DMS53 (cell line): ENCODE measurements at places on chromosomes 2 and 18.

- DNase-seq: peak; percentile 79
Observed at GRCh38 chr2:132804051-132804450, 134.0 kb upstream of the LYPD1 start.

DNA sequence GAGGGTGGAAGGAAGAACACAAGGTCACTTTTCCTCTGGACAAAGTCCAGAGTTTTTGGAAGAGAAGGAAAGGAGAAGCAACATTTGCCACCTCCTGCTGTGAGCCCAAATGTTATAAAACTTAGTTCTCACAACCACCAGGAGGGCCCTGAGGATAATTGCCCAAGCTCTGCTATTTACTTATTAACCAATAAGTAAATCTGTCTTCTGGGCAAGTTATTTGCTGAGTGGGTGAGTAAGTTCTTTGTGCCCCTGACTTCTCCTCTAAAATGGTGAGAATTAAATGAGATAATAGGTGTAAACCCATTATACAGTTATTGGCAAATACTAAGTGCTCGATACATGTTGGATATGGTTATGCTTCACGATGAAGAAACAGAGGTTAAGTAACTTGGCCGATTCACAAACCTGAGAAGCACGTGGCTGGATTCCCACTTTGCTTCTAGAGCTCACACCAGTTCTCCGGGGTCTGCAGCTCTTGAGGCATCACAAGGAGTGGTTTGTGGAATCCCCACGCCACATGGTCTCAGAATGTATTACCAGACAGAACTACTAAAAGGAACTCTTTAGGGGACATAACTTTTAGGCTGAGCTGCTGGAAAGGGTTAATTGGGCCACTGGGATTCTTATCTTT is 164.1 kb downstream of the MYCN start:
- no peak for DNase-seq

DNA sequence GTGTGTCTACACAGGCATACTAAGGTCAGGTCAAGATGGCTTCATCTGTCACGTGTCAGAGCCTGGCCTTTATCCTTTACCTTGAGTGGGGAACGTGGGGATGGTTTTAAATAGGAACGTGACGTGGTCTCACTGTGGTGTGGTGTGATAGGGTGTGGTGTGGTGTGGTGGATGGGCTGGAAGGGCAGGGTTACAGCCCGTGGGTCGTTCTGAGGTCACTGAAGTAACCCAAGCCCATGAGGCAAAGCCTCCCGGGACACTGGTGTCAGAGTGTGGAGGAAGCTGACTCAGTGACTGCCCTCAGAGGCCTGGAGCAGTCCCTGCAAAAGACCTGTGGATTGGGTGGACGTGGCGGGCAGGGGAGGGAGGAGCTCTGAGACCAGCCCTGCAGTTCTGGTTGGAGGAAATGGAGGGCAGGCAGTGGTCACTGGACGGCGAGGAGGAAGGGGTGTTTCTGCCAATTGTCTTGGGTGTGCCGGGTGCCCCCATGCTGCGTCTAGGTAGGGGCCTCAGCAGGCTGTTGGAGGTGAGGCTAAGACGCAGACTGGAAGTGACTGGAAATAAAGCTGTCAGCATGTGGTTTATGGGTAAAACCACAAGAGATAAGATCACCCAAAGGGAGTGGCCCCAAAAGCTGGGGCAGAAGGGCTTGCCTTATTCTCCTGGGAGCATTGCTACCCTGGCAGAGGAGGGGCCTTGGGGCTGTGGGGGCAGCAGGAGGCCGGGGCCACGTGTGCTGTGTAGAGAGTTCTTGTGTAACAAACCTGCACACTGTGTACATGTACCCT is 84.8 kb downstream of the SH3RF3 start:
- no peak for DNase-seq

DNA sequence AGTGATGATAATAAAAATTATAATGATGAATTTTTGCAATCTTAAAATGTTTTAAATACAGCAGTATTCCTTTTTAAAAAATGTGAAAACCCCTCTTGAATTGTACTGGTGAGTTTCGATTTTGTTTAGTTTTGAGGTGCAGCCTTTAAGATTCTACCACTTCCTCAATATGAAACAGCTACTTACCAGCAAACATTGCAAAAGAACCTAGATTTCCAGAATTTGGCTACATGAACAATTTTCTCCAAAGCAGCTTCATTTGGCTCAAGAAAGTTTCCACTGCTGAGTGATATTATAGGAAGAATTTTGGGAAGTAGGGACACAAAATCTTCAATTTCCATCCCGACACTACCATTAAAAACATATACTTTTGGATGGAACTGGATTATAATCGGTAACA is 12.0 kb downstream of the TCF4 start:
- DNase-seq: no peak

GRCh38 chr2:66839551-66840320 is 404.8 kb downstream of the MEIS1 start:
- no peak for DNase-seq

- DNase-seq: no peak
Observed at GRCh38 chr2:55999790-56000189, 76.2 kb upstream of the EFEMP1 start.

GRCh38 chr2:161533218-161533617 is 91.0 kb upstream of the SLC4A10 start:
- DNase-seq: no peak

GRCh38 chr2:174122185-174122584 is 126.1 kb downstream of the OLA1 start:
- no peak for DNase-seq

GRCh38 chr2:74053959-74054715 is 69.4 kb downstream of the TET3 start:
- DNase-seq: no peak

GRCh38 chr2:12006850-12007249 is 260.4 kb downstream of the LPIN1 start:
- DNase-seq: no peak

GRCh38 chr2:52210161-52210560 is 1178.2 kb upstream of the NRXN1 start:
- DNase-seq: no peak
